ENCODE measurements at places on chromosomes 4 and X. TPM values are rescaled to one million over a fixed set of nuclear protein-coding genes. Genes with fewer than 3 reads are reported as not detected.

KLHL13 gene
- 5.2 TPM for total RNA-seq

SHROOM4 gene
- total RNA-seq: 3.9 TPM

ETDB gene
- total RNA-seq: not detected

GLOD5 gene
- total RNA-seq: not detected

DNA sequence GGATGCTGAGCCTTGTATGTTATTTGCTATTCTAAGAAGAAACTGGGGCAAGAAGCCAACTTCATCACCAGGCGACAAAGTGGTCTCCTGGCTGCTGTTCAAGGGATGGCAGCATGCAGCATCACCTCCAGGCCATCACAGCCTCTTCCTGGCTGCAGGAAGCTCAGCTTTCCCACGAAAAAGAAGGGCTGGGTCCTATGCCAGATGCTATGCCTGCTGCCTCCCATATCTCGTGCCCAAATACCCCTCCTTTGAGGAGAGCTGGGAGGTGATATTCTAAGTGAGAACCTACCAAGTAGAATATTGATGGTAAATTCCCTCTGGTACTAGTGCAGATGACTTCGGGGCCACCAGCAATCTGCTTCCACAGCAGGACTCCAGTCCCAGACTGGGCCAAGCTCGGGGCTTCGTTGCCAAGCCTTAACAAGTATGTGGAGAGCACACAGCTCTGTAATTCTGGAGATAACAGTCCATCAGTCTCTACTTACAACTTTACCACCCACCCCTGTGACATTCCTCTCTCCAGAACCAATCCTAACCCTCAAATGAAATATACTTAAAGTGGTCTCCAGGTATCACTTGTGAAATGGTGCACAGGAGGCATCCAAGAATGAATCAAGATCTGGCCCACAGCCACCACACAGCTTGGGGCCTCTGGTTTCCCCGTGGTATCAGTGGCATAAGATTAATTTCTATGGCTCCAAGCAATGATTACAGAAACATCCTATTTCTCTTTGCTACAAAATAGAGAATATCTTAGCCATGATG is 149.3 kb downstream of the PALLD start:
- H3K36me3 ChIP-seq: peaks cover 7% of the 10 kb centered on the region
- H3K4me1 ChIP-seq: peaks cover 51% of the 10 kb centered on the region
- H3K27me3 ChIP-seq: peaks cover 19% of the 10 kb centered on the region
- no peak overlapping the region for H3K4me3 ChIP-seq
- DNase-seq: no peak

- H3K4me3 ChIP-seq: no peak overlapping the region
- H3K27ac ChIP-seq: no peak overlapping the region
- no peaks in the 10 kb centered on the region for H3K4me1 ChIP-seq
- peaks cover 35% of the 10 kb centered on the region for H3K27me3 ChIP-seq
- H3K36me3 ChIP-seq: no peaks in the 10 kb centered on the region
- no peak for DNase-seq
These were observed 41.8 kb downstream of the C4orf50 start for GRCh38 chr4:5976431-5976830.

DNA sequence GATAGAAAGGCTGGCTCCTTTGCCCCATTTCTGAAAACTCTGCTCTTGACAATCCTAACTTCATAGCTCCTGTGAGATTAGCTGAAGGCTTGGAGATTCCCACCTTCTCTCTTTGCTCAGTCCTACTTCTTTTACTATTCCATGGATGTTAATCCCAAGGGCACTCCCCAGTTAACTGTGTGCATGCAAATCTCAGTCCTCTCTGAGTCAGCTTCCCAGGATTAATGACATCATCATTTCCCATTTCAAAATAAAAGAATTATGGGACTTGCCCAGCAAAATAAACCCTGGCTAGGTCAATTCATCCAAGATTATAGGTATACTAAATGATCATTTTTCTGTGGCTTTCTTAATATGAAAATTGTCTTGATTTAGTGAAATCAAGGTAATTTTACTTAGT is 328.6 kb upstream of the NR3C2 start:
- DNase-seq: no peak
- no peaks in the 10 kb centered on the region for H3K36me3 ChIP-seq
- H3K4me3 ChIP-seq: no peak overlapping the region
- H3K27me3 ChIP-seq: no peaks in the 10 kb centered on the region
- H3K27ac ChIP-seq: no peak overlapping the region

DNA sequence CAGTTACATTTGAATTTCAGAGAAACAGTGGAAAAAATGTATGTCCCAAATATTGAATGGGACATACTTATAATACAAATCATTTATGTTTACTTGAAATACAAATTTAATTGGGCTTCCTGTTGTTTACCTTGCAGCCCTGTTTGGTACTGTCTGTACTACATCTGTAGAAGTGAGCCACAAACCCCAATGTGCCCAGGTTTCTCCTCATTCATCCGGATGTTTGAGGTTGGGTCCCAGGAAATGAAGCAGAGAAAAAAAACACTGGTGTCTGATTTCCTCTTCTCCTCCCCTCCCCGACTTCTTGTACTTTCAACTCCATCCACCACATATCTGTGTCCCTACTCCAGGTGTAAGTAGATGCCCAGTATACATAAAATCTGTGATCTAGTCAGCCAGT is 27.1 kb upstream of the SCRG1 start:
- H3K4me1 ChIP-seq: no peaks in the 10 kb centered on the region
- no peak overlapping the region for H3K27ac ChIP-seq
- peaks cover 3% of the 10 kb centered on the region for H3K36me3 ChIP-seq
- DNase-seq: no peak
- no peaks in the 10 kb centered on the region for H3K27me3 ChIP-seq
- no peak overlapping the region for H3K4me3 ChIP-seq

GRCh38 chrX:145549496-145549895 is 268.1 kb upstream of the SLITRK2 start:
- no peaks in the 10 kb centered on the region for H3K36me3 ChIP-seq
- no peaks in the 10 kb centered on the region for H3K4me1 ChIP-seq
- H3K27me3 ChIP-seq: no peaks in the 10 kb centered on the region
- H3K4me3 ChIP-seq: no peak overlapping the region
- DNase-seq: no peak

DNA sequence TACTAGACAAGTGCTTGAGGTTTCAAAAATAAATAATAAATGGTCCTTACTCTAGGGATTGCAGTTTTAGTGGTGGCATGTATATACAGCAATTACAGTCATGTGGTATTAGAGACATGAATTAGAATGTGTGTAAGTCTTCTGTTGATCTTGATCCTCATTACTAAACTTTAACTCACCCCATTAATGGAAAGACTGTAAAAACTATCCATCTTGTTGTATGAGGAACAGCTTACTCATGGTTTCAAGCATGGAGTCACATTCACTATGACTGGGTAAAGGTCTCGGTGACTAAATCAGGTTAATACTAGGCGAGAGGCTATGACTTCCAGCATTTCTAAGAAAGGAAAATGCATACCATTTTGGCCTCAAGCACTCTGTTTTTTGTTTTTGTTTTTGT is 107.0 kb upstream of the HPGD start:
- no peak overlapping the region for H3K4me3 ChIP-seq
- H3K4me1 ChIP-seq: no peaks in the 10 kb centered on the region
- no peaks in the 10 kb centered on the region for H3K27me3 ChIP-seq
- DNase-seq: no peak
- H3K36me3 ChIP-seq: no peaks in the 10 kb centered on the region

- H3K4me1 ChIP-seq: no peaks in the 10 kb centered on the region
- H3K27me3 ChIP-seq: no peaks in the 10 kb centered on the region
- H3K27ac ChIP-seq: peak overlapping the region; percentile 14
- no peak for DNase-seq
- no peak overlapping the region for H3K4me3 ChIP-seq
These were observed 21.3 kb upstream of the CDKN2AIP start for GRCh38 chr4:183422962-183423631.

DNA sequence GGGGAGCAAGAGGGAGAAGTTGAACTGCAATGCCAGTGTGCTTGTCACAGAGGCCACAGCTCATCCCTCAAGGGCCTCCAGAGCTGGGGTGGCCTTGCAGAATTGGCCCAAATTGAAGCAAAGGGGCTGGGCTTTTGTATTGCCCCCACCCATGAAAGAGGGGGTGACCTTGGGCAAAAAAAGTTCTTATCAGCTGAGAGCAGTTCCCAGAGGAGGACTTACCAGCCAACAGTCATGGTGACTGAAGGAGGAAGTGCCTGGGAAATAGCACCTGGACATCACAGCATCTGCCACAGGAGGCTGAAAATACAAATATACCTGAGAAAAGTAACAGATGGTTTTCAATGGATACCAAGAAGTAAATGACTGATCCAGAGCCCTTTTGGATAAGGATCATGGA is 262.4 kb downstream of the MID1IP1 start:
- no peaks in the 10 kb centered on the region for H3K27me3 ChIP-seq
- DNase-seq: no peak
- H3K4me3 ChIP-seq: no peak overlapping the region
- H3K4me1 ChIP-seq: peaks cover 6% of the 10 kb centered on the region
- H3K27ac ChIP-seq: no peak overlapping the region

DNA sequence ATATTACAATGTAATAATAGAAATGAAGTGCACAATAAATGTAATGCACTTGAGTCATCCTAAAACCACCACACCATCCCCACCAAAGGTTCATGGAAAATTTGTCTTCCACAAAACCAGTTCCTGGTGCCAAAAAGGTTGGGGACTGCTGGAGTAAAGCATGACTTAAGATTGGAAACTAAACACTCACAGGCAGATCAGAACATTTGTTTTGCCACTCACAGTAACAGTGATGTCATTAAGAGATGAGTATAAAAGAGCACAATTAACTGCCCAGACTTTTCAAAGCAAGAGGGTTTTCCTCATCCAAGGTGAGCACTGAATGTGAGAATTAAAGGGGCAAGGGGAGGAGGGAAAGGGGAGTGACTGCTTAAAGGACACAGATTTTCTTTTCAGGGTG is 35.6 kb downstream of the MAP7D3 start:
- peaks cover 4% of the 10 kb centered on the region for H3K36me3 ChIP-seq
- no peak for DNase-seq
- H3K4me1 ChIP-seq: peaks cover 3% of the 10 kb centered on the region
- H3K27ac ChIP-seq: no peak overlapping the region
- no peak overlapping the region for H3K4me3 ChIP-seq
- H3K27me3 ChIP-seq: no peaks in the 10 kb centered on the region

GRCh38 chr4:15836362-15836761 is 58.2 kb downstream of the CD38 start:
- no peaks in the 10 kb centered on the region for H3K36me3 ChIP-seq
- H3K27ac ChIP-seq: no peak overlapping the region
- DNase-seq: no peak
- H3K27me3 ChIP-seq: no peaks in the 10 kb centered on the region

GRCh38 chrX:46722742-46723568 is 36.0 kb downstream of the SLC9A7 start:
- no peaks in the 10 kb centered on the region for H3K36me3 ChIP-seq
- H3K4me3 ChIP-seq: no peak overlapping the region
- no peaks in the 10 kb centered on the region for H3K27me3 ChIP-seq
- no peak for DNase-seq
- H3K27ac ChIP-seq: no peak overlapping the region

- DNase-seq: no peak
- H3K27me3 ChIP-seq: no peaks in the 10 kb centered on the region
- H3K36me3 ChIP-seq: peaks cover 33% of the 10 kb centered on the region
- H3K4me3 ChIP-seq: peak overlapping the region; percentile 44
These were observed 72.0 kb downstream of the FAT1 start for GRCh38 chr4:186651624-186652023.

DNA sequence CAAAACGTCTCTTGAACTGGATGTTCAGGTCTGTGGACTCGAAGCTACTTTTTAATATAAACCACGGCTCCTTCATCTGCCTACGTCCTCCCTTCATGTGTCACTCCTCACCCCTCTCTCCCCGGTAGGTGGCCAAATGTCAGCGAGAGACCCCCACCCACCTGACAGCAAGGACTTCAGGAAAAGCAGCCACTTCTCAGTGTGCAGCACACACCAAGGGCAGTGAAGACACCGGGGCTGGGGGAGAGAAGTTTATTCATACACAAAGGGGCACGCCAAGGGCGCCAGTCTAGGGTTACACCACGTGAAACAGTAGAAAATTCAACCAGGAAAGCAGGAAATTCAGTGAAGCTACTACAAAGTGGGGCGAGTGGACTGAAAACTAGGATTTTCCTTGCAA is 181.2 kb downstream of the AFAP1 start:
- H3K4me3 ChIP-seq: peak overlapping the region; percentile 20
- H3K27me3 ChIP-seq: no peaks in the 10 kb centered on the region
- DNase-seq: no peak
- no peaks in the 10 kb centered on the region for H3K36me3 ChIP-seq
- H3K27ac ChIP-seq: peak overlapping the region; percentile 51

DNA sequence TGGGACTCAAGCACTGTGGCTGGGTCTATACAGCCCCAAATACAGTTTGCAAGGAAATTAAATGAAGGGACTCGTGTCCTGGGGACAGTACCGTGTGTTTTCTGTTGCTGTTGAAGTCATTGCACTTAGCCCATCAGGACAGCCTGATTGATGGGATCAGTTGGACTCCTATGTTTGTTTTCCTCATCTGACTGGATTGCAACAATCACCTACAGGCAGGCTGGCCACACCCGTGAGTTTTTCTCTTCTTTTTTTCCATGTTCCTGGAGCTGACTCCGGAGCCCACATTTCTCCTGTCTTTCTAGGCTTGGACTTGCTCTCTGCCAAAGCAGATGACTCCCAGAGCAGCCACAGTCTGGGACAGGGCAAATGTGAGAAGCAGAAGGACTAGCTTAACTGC is 38.1 kb downstream of the RTL9 start:
- H3K27ac ChIP-seq: peak overlapping the region; percentile 17
- no peaks in the 10 kb centered on the region for H3K36me3 ChIP-seq
- H3K27me3 ChIP-seq: no peaks in the 10 kb centered on the region
- H3K4me3 ChIP-seq: no peak overlapping the region
- DNase-seq: no peak

DNA sequence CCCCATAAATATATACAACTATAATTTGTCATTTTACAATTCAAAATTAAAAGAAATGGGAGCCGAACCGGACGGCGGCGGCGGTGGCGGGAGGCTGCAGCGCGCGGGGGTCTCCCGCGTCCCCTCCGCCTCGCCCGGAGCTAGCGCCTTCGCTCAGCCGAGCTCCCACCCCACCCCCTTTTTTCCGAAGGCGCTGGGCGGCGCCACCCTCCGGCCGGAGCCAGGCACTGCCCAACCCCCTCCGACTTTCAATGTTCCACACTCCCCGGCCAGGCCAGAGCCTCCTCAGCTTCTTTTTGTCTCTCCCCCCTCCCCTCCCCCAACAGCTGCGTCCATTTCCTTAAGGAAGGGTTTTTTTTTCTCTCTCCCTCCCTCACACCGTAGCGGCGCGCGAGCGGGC is 214.1 kb upstream of the GEMIN8 start:
- H3K4me1 ChIP-seq: no peaks in the 10 kb centered on the region
- H3K27ac ChIP-seq: no peak overlapping the region
- peaks cover 7% of the 10 kb centered on the region for H3K27me3 ChIP-seq
- DNase-seq: no peak
- no peak overlapping the region for H3K4me3 ChIP-seq
